ENCODE measurements at places on chromosomes 16 and 17.

GRCh38 chr17:15885770-15886169 lies 59.2 kb upstream of the ADORA2B start:
- DNase-seq: no peak

DNA sequence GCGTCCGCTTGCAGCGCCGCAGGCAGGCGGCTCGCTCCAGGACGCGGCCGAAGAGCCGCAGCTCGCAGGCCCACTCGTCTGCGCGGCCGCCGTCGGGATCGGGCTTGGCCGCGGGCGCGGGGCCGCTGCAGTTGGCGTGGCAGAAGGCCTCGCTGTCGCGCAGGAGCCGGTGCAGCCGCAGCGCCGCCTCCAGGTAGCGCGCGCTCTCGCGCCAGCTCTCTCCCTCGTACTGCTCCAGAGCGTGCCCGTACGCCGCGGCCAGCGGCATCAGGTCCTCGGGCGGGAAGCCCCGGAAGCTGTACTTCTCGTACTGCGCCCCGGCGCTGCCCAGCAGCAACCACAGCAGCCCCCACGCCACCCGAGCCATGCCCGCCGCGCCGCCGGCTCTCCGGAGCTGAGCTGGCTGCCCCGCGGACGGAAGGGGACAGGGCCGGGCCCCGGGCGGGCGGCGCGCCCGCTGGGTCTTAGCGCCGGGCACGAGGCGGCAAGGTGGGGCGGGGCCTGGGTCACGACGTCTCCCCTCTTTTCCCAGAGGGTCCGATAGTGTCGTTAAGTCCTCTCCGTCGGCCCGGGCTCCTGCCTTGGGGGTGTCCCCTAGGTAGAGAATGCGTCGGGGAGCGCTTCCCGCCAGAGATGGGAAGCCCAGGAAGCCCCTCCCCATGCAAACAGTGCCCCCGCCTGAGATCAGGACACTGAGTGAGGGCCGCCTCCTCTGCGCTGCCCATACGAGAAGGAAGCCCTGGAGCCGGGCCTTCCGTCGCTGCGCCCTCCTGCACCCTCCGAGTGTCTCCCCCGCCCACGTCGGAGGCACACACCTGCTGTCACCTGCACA lies at the start of gene P3H4:
Gene P3H4, minus strand, starts transcription at position 401 of the 832 bp plus-strand sequence. Its CDS starts 34 bp downstream, at position 367.
- DNase-seq: peak; percentile 88

DNA sequence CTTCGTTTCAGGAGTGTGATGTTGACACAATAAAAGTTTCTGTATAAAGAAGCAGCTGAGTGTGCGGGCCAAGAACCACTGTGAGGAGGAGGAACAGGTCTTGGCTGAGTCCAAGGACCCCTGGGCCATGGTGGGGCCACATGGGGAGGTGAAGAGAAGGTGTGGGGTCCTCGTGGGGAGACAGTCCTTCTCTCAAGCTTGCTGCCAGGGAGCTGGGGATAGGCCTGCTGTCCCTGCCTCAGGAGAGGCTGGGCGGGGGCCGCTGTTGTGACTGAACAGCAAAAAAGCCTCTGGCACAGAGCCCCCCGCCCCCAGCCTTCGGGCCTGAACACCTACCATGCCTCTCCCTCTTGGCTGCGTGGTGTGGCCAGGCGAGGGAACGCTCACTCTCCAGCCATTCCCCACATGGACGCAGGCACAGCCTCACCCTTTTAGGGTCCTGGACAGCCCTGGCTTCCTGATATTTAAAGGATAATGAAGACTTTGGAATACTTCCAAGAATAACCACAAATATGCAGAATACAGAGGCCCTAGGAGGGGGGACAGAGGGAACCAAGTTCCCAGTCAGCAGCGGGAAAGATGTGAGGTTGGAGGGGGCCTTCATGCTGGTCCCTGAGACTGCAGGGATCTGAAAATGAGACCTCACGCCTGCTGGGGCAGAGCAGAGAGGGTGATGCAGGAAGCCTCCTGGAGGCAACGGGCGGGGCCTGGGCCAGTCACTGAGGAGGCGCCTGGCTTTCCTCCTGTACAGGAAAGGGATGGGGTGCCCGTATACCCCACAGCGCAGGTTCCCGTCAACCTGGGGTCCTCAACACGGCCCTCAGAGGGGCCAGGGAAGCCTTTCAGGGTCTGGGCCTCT lies 100.0 kb upstream of the CREBBP start:
- DNase-seq: peak; percentile 68

- no peak for DNase-seq
These were observed 9.0 kb downstream of the CUEDC1 start for GRCh38 chr17:57945996-57946797.

GRCh38 chr16:55563797-55564196 lies 2.7 kb upstream of the CAPNS2 start:
- no peak for DNase-seq

GRCh38 chr16:46782320-46782719 lies 34.2 kb upstream of the MYLK3 start:
- DNase-seq: no peak

GRCh38 chr16:17605784-17606183 lies 135.0 kb upstream of the XYLT1 start:
- no peak for DNase-seq

GRCh38 chr17:42153919-42154742 lies 658 bp downstream of the RAB5C start:
- DNase-seq: no peak

DNA sequence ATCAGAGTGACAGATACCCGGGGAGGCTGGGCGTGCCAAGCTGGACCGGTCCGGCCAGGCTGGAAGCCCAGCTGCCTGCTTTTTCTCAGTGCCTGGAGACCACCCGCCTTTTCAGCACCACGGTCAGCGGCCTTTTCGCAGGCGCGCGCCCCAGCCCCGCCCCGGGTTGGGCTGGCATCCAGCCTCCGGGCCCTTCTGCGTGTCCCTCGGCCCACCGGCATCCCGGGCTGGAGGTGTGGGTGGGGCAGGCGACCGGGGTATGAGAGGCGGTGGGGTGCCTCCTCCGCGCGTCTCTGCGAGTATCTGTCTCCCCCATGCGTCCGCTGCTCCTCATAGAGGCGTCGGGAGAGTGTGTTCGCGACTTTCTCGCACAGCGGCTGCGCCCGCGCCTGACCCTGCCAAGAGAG lies 102.5 kb downstream of the MRM1 start:
- DNase-seq: peak; percentile 77

- no peak for DNase-seq
These were observed 17.5 kb upstream of the TNFRSF13B start for GRCh38 chr17:16989230-16989952.

- DNase-seq: no peak
These were observed 358.5 kb upstream of the PMFBP1 start for GRCh38 chr16:72530434-72530833.

- DNase-seq: no peak
These were observed 9.9 kb upstream of the GNAO1 start for GRCh38 chr16:56181401-56181800.

GRCh38 chr17:37470181-37470580 lies 19.5 kb upstream of the DUSP14 start:
- no peak for DNase-seq

DNA sequence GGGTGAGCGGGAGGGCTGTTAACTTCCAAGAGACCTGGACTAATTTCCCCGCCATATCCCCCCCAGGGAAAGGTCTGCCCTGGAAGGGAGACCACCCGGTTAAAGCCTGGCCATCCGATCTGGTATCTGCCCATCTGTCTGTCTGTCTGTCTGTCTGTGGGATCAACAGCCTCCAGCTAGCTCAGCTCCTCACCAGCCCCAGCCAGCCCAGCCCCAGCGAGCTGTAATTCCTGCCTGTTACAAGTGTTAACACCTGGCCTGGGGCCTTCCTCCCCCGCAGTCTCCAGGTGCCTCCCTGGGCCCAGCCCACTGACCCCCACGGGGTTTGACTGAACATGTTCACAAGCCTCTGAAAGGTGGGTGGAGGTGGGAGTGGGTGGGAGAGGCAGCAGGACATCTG lies 4.0 kb downstream of the WNT3 start:
- DNase-seq: no peak

- DNase-seq: no peak
These were observed 3.8 kb downstream of the EMP2 start for GRCh38 chr16:10576390-10577304.

DNA sequence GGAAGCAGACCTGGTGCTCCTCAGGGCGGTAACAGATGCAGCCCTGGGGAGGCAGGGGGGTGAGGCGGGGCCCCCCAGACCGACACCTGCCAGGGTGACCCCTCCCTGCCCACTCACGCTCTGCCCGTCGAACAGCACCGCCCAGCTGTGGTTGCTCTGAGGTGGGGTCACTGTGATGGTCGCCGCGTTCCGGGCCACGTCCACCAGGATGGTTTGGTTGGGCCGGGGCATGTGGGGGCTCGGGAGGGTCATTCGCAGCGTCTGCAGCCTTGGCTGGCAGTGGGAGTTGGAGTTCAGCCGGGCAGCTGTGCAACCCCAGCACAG lies 692 bp downstream of the BRICD5 start:
- no peak for DNase-seq
